ENCODE measurements at places on chromosomes 7 and 10.

DNA sequence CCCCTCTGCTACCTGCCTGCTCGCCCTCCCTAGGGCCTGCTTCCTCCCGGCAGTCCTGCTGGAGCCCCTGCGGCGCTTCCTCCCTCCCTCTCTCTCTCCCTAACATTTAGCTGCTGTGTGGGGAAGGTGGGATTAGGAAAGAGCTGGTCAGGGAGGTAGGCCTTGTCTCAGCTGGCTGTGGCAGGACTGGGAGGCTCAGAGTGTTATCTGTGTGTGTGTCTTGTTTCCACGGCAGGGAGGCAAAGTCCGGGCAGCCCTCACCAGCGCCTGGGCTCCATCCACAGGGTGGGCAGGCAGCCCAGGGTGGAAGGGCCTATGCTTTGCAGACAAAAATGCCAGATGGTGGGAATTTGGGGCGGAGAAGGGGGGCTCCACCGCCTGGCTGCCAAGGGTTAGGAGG, 105.7 kb downstream of the RPS24 start:
- no peak for DNase-seq

- no peak for DNase-seq
Measured at GRCh38 chr10:114406455-114406854, 2.2 kb upstream of the AFAP1L2 start.

GRCh38 chr7:52592698-52593097, 442.7 kb upstream of the POM121L12 start:
- DNase-seq = no peak

DNA sequence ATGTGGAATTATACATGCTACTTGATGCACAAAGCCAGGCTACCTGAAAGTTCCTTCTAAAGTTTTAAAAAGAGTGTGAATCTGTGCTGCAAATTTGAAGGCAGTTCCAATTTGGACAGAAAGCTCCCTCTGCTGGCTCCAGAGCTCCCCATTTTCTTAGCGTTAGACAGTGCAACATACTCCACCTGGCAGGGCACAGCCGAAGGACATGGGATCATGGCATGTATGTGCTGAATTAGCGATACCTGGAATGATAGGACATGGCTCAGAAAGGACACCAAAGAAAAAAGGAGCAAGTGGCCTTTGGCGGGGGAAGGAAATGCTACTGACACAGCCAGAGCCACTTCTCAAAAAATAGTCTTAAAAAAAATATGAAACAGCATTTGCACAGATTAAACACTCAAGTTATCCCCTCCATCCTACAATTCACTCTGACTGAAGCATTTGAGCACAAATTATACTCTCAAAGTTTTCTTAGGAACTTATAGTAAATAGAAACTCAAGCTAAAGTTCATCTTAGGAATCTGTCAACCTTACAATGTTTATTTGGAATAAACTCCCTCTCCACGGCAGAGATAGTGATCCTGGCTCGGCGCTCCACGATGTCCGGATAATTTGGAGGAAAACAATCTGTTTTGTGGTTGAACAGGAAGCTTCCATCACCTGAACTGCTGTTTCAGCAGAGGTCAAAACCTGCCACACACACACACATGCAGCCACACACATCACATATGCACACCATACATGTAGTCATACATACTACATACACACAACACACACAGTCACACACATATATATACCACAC, 80.0 kb downstream of the C7orf25 start:
- DNase-seq = no peak
